ENCODE measurements at places on chromosomes 7 and 10. TPM values are rescaled to one million over a fixed set of nuclear protein-coding genes. Genes with fewer than 3 reads are reported as not detected.

The AKR1B15 gene
- total RNA-seq, result 0.24 TPM

The WNT8B gene
- total RNA-seq, result not detected

The HOGA1 gene
- 25.5 TPM for total RNA-seq

The TRIM74 gene
- not detected for total RNA-seq

The PDE6C gene
- not detected for total RNA-seq

The SPDYE16 gene
- total RNA-seq, result not detected

The GATA3 gene
- total RNA-seq, result under 0.01 TPM

The SFMBT2 gene
- under 0.01 TPM for total RNA-seq

The CRTAC1 gene
- not detected for total RNA-seq

The NUTM2A gene
- 0.24 TPM for total RNA-seq

The BTBD16 gene
- not detected for total RNA-seq

The AKAP9 gene
- 34.7 TPM for total RNA-seq

The TMEM130 gene
- total RNA-seq, result not detected

The PPP1R9A gene
- 0.85 TPM for total RNA-seq

The CACNB2 gene
- total RNA-seq, result under 0.01 TPM

The NPVF gene
- not detected for total RNA-seq

The CYP2C8 gene
- not detected for total RNA-seq

The AUTS2 gene
- 8.7 TPM for total RNA-seq

The CLCN1 gene
- not detected for total RNA-seq

The TUBB8 gene
- not detected for total RNA-seq

The PANK1 gene
- 9.4 TPM for total RNA-seq

The BAG3 gene
- total RNA-seq, result 11.3 TPM

The PLXNA4 gene
- total RNA-seq, result not detected

The IQCE gene
- 7.2 TPM for total RNA-seq

The MKX gene
- total RNA-seq, result 0.43 TPM

The WDFY4 gene
- total RNA-seq, result under 0.01 TPM

The CYP2E1 gene
- total RNA-seq, result 2.7 TPM

The SAP25 gene
- total RNA-seq, result not detected

The NPSR1 gene
- total RNA-seq, result not detected

The ERCC6 gene
- 13.7 TPM for total RNA-seq

The UBN2 gene
- total RNA-seq, result 6.4 TPM

The DRGX gene
- not detected for total RNA-seq
